ENCODE measurements at places on chromosomes 2 and 18. TPM values are rescaled to one million over a fixed set of nuclear protein-coding genes. Genes with fewer than 3 reads are reported as not detected.

DNA sequence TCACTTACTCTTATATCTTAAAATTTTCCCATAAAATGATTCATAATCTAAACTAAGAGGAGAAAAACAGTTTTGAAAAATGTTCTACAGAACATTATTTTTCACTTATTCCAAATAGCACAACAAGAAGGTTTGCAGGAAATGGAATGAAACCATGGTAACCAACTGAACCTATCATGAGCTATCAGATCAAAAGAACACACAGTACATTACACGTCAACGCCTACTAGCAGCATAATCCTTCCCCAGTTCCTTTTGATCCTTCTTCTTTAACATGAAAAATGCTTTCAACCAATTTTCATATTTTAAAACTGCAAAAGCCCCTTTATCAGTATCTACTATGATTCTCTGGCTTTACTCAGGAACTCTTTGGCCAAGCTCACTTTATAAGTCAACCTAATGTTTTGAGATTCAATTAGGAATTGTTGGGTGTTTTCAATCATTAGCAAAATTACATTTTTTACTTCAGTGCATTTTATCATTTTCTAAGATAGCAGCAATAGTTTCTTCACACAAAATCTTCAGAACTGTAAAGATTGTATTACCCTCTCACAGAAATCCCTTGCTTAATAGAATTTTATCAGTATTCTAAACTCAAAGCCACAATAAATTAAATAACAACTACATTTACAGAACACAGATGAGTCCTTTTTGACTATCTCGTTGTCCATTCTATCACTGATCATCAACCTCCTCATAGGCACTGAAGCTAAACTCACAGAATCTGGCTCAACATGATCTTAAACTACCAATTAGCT is 102.5 kb downstream of the CHN1 start:
- peaks cover 8% of the 10 kb centered on the region for H3K27me3 ChIP-seq
- H3K27ac ChIP-seq = no peak overlapping the region
- DNase-seq = no peak

- no peaks in the 10 kb centered on the region for H3K36me3 ChIP-seq
- H3K27ac ChIP-seq = no peak overlapping the region
- H3K4me3 ChIP-seq = no peak overlapping the region
- peaks cover 24% of the 10 kb centered on the region for H3K27me3 ChIP-seq
- no peak for DNase-seq
Measured at GRCh38 chr2:129975016-129975774, 4.3 kb upstream of the RAB6C start.

DNA sequence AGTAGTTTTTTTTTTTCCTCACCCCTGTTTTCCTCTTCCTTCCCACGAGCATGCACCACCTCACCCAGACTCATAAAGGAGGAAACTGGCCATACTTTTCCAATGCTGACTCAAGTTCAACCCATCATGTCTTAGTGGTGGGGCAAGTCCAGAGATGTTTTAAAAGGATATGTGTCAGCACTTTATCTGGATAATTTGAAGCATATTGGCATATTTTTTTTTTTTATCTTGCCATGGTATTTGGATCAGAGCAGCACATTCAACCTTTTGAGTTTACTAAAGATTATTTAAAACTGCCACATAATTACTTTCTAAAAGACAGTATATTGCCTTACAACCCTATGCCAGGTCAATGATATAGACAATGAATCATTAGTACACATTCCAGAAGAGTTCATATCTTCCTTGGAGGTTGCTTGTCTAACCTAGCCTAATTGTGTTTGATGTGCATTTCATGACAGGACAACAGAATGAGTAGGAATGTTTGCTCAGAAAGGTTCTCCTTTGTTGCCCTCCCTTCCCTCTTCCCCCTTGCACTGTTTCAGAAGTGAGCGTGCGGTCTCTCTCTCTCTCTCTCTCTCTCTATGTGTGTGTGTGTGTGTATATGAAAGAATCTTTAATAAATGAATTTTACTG is 950.7 kb upstream of the FAM98A start:
- no peak overlapping the region for H3K27ac ChIP-seq
- H3K36me3 ChIP-seq = no peaks in the 10 kb centered on the region
- no peaks in the 10 kb centered on the region for H3K4me1 ChIP-seq
- H3K4me3 ChIP-seq = no peak overlapping the region

DNA sequence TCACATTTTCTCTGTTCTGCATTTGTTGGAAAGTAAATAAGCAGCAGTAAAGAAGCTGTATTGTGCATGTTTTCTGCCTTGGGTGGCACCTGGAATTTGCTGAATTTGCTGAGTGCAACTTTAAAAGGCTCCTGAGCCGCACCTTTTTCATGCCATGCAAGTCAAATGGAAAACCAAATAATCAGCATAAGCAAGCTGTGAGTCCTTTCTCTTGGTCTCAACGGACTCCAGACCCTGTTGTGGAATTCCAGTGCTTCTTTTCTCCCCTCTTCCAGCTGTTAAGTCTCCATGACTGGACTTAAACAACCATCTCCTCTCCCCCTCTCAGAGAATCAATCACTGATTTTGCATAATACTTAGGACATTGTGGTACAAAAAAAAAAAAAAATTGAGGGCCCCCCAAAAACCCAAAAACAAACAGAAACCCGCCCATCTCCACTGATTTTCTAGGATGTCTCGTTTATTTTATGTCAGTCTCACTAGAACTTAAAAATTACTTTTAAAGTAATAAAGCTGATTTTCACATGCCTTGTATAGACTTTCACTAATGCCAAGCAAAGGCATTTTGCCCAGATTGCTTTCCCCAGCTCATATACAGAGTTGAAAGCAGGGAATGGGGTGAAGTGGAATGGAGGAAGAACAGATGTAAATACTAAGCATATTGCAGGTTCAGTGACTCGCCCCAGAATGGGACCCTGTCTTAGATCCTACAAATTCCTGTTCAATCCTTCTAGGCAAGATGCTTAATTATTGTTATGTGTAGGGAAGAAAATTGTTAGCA is 5.1 kb upstream of the CETN1 start:
- H3K27me3 ChIP-seq = peaks cover 15% of the 10 kb centered on the region
- H3K4me3 ChIP-seq = no peak overlapping the region

DNA sequence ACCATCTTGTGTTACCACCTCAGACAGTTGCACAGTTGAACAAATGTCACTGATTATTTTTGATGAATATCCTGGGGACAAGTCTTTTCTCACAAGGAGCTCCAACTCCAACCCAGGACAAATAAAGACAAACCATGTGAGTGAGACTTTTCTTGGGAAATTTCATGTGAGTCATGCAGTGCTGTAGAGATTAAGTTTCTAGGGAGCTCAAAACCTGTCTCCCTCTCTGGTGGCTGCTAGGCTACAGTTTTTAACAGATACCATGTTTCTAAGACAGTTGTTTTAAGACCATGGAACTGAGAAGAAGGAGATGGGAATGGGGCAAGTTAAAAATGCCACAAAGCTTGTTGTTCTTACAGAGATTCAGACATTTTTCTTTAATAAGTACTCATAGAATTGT is 255.5 kb downstream of the RIT2 start:
- no peak overlapping the region for H3K4me3 ChIP-seq

DNA sequence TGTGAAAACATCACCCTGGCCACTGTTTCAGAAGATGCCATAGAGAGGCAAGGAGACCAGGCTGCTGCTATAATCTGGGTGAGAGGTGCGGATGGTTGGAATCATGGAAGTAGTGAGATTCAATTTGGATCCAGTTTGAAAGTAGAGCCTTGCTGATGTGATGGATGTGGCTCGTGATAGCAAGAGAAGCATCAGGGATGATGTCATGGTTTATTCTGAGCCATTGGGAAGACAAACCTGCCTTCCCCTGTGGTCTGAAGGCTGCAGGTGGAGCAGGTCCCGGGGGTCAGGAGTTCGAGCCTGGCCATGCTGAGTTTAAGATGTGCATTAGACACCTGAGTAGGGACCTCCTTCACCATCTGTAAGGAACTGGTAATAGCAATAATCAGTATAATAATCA is 49.6 kb upstream of the CHMP1B start:
- DNase-seq = no peak
- no peaks in the 10 kb centered on the region for H3K36me3 ChIP-seq
- no peak overlapping the region for H3K4me3 ChIP-seq
- no peaks in the 10 kb centered on the region for H3K4me1 ChIP-seq
- no peak overlapping the region for H3K27ac ChIP-seq

GRCh38 chr2:118374974-118375755 is 286.9 kb downstream of the INSIG2 start:
- peaks cover under 1% of the 10 kb centered on the region for H3K27me3 ChIP-seq
- DNase-seq = no peak
- no peaks in the 10 kb centered on the region for H3K36me3 ChIP-seq
- H3K27ac ChIP-seq = peak overlapping the region; percentile 53
- no peak overlapping the region for H3K4me3 ChIP-seq

- no peak overlapping the region for H3K27ac ChIP-seq
- peaks cover 71% of the 10 kb centered on the region for H3K27me3 ChIP-seq
- DNase-seq = no peak
- H3K36me3 ChIP-seq = no peaks in the 10 kb centered on the region
- no peak overlapping the region for H3K4me3 ChIP-seq
Measured at GRCh38 chr2:8548619-8549150, 133.2 kb upstream of the ID2 start.

DNA sequence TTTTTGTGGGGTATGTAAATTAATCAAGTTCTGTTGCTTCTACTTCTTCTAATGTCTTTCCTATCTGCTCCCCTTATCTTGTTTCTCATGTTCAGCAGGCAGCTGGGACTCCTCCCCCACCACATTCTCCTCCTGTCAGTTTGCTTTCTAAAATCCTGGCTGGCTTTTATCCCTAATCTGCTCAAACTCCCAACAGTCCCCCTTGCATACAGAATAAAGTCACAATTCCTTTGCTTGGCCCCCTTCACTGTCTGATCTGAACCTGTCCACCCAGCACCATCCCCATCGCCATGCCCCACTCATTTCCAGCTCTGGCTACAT is 2.2 kb downstream of the CFAP221 start:
- DNase-seq = no peak
- H3K27me3 ChIP-seq = peaks cover 64% of the 10 kb centered on the region
- H3K36me3 ChIP-seq = peaks cover 7% of the 10 kb centered on the region
- H3K4me3 ChIP-seq = no peak overlapping the region

DNA sequence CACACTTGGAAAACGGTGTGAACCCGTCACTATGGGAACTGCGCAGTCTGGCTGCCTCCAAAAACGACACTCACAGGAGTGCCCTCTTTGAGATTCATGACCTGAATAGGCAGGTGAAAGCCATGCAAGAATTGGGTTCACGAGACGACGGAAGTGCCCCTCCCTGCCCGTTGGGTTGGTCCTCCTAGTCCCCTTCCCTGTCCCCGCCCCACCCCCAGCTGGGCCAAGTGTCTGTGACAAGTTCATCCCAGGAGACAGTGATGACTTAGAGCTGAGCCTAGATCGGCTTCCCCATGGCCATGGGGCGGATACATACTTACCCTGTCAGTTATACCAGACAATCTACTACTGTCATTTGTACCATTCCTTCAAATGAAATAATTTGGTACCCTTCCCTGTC is 1137.7 kb upstream of the CHAC2 start:
- H3K27me3 ChIP-seq = no peaks in the 10 kb centered on the region
- H3K4me1 ChIP-seq = no peaks in the 10 kb centered on the region
- H3K4me3 ChIP-seq = no peak overlapping the region
- DNase-seq = no peak
- H3K36me3 ChIP-seq = no peaks in the 10 kb centered on the region

The SKA1 gene
- polyA plus RNA-seq = 1.5 TPM

The UGT1A4 gene
- polyA plus RNA-seq = not detected

The KLHL41 gene
- not detected for polyA plus RNA-seq

The SP5 gene
- polyA plus RNA-seq = not detected
